Ammon's horn (tissue), 1 donor: ENCODE measurements at places on chromosomes 13 and 19.

- DNase-seq: no peak
Observed at GRCh38 chr13:49323344-49323743, 75.6 kb downstream of the CDADC1 start.

DNA sequence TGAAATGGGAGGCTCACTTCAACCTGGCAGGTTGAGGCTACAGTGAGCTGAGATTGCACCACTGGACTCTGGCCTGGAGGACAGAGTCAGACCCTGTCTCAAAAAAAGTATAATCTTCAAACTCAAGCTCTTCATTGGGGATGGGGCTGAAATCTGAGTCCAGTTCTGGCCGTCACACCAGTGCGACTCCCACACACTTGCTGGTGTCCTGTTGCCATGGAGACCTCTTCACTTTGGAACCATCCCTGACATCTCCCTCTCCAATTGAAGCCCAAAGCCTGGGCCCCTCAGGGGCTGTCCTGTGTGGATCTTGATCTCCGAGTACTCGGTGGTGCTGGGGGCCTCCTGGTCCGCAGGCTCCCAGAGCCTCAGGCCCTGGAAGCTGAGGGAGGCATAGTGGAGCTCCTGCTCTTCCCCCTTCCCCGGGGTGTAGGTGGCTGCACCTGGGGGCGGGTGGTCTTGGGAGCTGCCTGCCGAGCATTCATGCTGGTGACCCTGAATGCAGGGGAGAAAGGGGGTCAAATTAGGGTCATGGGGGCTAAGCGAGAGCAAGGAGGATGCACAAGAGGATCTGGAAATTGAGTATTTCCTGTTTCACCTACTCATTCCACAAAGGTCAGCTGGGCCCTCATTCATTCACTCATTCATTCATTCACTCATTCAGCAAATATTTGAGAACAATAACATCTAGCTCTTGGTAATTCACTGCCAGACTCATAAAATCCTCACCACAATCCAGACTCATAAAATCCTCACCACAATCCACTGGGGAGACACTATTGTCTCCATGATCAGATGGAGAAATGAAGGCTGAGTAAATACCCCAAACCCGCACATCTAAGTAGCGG, 11.0 kb downstream of the SIGLEC11 start:
- no peak for DNase-seq

- no peak for DNase-seq
Observed at GRCh38 chr19:41367848-41368301, 3.9 kb upstream of the B9D2 start.

- DNase-seq: no peak
Observed at GRCh38 chr19:48689449-48689848, 6.3 kb upstream of the FUT2 start.
